ENCODE measurements at places on chromosomes 11 and 22.

DNA sequence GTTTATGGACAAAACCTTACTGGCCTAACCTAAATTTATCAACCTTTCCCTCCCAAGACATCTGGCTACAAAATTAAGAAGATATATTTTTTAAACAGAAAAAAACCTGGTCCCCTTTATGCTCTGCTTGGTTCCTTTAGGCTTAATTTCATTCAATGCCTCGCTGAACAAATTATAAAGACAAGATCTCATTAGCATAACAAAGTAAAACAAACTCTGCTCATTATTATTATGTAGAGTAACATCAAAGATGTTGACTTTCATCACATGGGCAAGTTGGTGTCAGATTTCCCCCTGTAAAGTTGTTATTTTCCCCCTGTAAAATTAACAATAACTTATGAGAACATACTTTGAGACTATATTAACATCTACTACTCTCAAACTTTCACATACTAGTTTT is 11.0 kb downstream of the RRAS2 start:
- no peak for DNase-seq

GRCh38 chr11:112880495-112880894 is 80.7 kb upstream of the NCAM1 start:
- peak; percentile 72 for DNase-seq

DNA sequence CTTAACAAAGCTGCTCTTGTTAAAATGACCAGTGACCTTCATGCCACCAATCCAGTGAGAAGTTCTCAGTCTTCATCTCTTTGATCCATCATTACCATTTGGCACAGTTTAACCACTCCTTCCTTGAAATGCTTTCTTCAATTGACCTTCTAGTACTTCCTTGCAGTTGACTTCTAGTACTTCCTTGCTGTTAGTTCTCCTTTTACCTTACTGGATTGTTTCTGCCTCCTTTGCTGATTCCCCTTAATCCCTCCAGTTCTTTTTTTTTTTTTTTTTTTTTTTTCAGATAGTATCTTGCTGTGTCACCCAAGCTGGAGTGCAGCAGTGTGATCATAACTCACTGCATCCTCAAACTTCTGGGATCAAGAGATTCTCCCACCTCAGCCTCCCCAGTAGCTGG is 66.0 kb upstream of the HORMAD2 start:
- no peak for DNase-seq

DNA sequence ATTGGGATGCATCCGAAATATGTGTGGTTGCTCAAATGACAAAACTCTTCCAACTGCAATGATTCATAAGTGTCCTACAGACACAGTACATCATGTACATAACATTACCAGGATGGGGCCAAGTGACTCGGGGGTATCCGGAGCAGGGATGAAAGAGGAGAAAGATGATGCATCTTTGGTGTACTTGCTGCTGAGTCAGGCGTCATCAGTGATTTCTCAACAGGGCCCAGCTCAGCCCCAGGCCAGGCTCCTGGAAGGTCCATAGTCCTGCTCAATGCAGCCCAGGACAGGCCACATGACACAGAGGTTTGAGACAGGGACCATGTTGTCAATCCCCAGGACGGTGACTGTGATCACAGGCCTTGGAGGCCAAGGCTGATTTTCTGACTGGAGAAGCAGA is 59.3 kb downstream of the GGTLC2 start:
- DNase-seq = no peak

GRCh38 chr11:75853971-75854370 is 39.0 kb downstream of the UVRAG start:
- no peak for DNase-seq

DNA sequence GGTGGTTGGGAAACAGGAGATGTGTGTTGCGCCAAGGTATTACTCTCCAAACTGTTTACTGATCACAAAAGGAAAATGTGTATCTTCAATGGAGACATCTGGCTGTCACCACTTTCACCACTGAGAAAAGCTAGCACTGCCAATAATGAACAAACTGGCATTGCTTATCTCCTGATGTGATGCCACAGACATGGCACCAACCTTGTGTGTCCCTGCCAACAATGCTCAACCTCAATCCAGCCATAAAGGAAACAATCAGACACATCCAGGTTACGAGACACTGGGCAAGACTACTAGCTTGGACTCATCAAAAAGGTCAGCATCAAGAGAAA is 28.1 kb downstream of the GNB1L start:
- no peak for DNase-seq

GRCh38 chr11:88529426-88529825 is 191.9 kb upstream of the CTSC start:
- no peak for DNase-seq

GRCh38 chr11:101996111-101996510 is 51.1 kb upstream of the CFAP300 start:
- DNase-seq = no peak

DNA sequence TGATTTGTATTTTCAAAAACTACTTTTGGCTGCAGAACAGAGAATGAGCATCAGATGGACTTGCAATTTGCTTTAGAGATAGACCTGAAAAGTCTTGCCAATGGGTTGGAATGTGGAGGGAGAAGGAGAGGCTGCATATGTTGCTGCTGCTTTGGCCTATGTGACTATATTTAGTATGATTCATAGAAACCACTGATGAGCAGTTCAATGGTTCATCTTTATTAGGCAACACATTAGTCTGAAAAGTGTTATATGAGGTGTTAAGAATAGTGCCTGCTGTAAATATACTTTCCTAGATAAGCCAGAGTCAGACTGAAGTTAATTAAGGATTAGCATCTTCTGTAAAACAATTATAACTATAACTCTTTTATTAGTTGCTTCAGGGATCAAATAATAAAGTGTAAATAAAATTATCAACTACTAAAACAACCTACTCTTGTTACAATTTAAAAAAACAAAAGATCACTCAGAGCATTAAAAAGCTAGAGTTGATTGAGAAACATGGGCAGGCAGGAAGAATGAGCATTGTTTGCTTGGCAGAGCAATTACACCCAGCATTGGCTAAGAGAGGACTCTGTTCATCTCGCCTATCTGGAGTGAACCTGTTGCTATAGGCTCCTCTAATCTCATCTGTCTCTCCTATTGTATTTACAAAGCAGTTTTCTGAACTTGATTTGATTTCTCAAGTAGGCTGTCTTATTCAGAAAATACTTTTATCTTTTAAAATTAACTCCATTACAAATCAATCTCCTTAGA is 36.3 kb downstream of the HORMAD2 start:
- no peak for DNase-seq

GRCh38 chr11:72782081-72782920 is 11.5 kb downstream of the STARD10 start:
- no peak for DNase-seq

DNA sequence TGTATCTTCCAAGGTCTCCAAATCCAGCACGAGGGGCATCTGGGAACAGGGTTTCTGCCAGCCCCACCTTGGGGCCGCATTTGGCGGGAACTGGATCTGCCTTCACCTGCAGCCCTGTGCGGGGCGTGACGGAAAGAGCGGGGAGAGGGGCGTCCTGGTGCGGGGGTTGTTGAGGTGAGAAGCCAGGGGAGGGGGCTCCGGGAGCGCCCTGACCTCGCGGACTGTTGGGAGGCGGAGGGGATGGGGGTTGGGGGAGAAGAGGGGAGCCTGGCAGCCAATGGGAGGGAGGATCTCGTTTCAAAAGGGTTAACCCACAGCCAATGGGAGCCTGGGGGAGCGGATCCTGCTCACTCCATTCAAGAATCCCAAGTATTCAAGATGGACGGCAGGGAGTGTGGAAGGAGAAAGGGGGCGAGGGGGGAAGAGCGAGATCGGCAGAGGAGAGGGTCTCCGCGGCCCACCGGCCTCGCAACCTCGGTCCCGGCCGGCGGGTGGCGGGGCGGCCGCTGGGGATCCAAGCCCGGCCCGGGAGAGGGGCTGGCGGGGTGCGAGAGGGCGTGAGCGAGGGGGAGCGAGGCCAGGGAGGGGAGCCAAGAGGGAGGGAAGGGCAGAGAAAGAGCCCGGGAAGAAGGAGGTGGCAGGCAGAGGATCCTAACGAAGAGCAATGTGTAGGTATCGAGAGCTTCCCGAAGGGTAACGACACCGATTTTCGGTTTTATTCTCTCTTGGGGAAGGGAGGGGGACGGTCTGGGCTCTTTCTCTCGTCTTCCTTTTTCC is 11.5 kb downstream of the YPEL4 start:
- DNase-seq = no peak

DNA sequence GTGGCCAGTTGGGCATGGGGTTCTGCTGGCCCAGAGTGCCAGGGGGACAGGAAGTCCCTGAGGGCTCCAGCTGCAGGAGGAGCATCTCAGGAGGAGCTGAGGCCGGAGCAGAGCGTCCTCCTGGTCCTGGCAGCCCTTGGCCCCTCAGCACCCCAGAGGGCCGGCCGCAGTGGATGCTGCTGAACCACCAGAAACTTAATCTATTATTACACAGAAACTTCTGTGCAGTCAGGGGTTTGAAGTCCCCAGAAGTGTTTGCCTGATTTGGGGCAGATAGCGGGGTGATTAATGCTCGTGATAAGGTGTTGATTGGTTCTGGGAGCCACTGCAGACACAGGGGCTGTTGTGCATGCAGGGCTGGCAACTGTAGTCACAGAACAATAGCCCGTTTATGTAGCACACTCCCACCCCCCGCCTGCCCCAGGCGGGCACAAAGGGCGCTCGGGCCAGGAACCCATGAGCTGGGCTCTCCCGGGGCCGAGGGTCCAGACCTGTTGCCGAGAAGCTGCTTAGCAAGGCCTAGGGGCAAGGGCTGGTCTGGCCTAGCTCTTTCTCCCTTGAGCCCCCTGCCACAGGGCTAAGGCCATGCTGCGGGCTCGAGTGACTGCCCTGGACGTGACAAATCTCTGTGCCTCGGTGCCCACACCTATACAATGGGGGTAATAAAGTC is 29.0 kb upstream of the KCNQ1OT1 start:
- no peak for DNase-seq

DNA sequence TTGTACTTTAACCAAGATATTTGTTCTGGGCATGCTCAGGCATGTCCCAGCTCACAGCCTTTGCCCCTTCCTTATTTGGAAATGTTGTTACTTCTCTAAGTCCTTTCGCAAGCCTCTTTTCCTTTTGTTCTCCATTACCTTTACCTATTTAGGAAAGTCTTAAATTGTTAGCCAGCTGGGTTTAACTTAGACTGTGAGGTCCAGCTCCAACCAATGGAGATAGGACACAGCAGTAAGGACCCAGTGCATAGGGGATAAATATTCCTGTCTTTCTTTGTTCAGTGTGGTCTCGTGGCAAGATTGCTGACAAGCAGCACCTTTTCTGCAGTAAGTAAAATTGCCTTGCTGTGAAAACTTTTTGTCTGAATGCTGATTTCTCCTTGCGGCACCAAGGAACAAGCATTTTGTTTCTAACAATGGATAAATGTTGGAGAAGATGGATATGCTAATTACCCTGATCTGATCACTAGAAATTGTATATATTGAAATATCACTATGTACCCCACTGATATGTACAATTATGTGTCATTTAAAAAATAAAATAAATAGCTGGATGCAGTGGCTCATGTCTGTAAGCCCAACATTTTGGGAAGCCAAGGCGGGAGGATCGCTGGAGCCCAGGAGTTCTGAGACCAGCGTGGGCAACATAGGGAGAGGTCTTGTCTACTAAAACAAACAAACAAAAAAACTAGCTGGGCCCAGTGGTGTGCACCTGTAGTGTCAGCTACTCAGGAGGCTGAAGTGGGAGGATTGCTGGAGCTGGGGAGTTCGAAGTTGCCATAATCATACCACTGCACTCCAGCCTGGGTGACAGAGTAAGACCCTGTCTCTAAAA is 31.9 kb upstream of the FTH1 start:
- no peak for DNase-seq

GRCh38 chr11:65713212-65713969 is 1.3 kb downstream of the KAT5 start:
- DNase-seq = no peak

- DNase-seq = peak; percentile 46
These were observed 8.8 kb upstream of the PDGFB start for GRCh38 chr22:39253435-39254070.

GRCh38 chr11:127461241-127462064 is 460.9 kb upstream of the KIRREL3 start:
- no peak for DNase-seq

GRCh38 chr11:76640501-76640900 is 30.0 kb downstream of the LRRC32 start:
- no peak for DNase-seq

DNA sequence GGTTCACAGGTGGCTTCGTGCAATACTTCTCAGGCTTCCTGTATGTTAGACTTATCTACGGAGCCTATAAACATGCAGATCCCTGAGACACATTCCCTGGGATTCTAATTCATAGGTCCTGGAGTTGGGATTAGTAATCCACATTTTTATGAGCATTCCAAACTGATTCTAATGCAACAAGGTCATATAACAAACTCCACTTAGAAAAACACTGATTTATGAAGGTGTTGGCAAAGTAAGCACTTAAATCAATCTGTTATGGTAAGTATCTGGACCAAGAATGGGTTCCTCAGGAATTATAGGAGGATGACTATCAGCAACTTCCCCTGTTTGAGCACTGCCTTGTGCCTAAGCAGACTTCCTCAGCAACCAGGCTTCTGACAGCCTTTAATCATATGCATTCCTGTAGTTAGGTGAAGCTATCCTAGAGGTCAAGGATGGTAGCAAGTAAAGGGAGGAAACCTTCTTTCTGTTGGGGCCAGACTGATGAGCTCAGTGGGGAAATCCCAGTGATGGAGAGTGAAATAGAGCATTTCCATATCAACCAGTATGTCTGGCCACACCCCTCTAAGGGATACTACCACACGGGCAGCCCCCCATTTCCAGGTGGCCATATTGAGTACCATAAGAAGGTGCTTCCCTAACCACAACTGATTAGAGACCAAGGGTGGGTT is 89.6 kb downstream of the RASSF10 start:
- DNase-seq = no peak

- DNase-seq = no peak
These were observed 130.7 kb downstream of the SOX6 start for GRCh38 chr11:16225623-16226022.

GRCh38 chr11:47791774-47792430 is 24.8 kb upstream of the FNBP4 start:
- DNase-seq = no peak

- DNase-seq = no peak
These were observed 123.9 kb upstream of the NARS2 start for GRCh38 chr11:78698612-78699011.

- peak; percentile 75 for DNase-seq
These were observed 31.6 kb downstream of the EIF3F start for GRCh38 chr11:8018484-8019313.

- no peak for DNase-seq
These were observed 2.2 kb downstream of the TBX1 start for GRCh38 chr22:19762568-19763457.

DNA sequence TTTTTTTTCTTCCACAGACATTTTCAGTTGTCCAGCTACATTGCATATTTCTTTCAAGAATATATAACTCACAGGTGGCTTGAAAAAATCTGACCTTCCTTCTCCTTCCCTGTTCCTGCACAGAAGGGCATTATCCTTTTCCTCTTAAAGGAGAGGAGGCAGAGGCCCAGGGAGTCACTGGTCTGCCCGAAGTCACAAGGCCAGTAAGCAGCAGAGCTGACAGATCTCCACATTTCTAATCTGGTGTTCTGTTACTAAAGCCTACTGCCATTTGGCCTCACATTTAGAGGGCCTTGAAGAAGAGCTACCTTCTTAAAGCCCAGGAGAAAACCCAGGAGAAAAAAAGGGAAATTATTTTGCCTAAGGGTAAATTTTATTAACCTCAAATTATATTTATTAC is 12.3 kb downstream of the ENDOD1 start:
- DNase-seq = no peak

Data from activated CD8-positive, alpha-beta T cell treated with anti-CD3 and anti-CD28 coated beads, Interleukin-2, amount 10 ng/mL, durations not matched to agents 7 days and 5 days (primary cell).